ENCODE measurements at places on chromosomes 5 and 9.

- no peak for DNase-seq
Observed at GRCh38 chr5:40991981-40992559, 79.1 kb downstream of the MROH2B start.

DNA sequence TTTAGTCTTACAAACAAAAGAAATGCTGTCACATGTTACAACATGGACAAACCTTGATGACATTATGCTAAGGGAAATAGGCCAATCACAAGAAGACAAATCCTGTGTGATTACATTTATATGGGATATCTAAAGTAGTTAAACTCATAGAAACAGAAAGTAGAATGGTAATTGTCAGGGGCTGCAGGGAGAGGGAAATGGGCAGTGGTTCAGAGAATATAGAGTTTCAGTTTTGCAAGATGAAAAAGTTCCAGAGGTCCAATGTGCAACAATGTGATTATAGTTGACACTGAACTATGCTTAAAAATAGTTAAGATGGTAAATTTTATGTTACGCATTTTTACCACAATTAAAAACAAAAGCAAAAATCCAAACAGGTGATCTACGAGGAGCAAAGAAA lies 265.5 kb downstream of the NDUFS4 start:
- no peak for DNase-seq

DNA sequence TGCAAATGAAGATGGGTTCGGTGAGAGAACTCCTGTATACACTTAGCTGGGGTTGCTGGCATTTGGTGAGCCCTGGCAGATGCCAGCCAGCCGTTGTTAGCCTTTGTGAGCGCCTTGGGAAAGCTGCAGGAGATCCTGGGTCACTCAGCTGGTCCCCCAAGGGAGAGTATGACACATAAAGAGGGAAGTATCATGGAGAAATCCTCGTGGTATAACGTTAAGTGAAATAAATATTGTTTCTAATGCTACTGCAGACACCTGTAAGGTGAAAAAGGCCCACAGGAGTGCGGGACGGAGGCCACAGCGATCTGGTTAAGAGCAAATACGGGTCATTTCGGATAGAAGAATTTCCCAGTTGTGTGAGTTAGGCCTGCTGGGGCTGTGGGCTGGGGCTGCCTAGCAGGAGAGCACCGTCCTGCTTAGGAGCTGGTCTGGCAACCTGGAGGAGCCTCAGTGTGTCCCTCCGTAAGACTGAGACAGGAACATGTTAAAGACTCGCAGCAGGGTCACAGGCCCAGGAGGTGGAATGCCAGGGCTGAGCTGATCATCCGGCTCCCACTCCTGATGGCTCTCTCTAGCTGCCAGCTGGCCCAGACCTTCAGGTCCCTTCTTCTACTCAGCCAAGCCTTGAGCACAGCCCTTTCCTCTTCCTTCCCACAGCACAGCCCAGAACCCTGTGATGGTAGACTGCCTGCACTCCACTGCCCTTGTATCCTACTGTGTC lies 4.9 kb downstream of the NKX2-5 start:
- no peak for DNase-seq

- DNase-seq: no peak
Observed at GRCh38 chr5:88483964-88484672, 215.5 kb upstream of the TMEM161B start.
